ENCODE measurements at places on chromosomes 1 and 21. TPM values are rescaled to one million over a fixed set of nuclear protein-coding genes. Genes with fewer than 3 reads are reported as not detected.

The SLC6A9 gene
- total RNA-seq: 4.9 TPM

The KRTAP19-1 gene
- not detected for total RNA-seq

The LAMC1 gene
- total RNA-seq: 0.51 TPM

The SPRR2A gene
- total RNA-seq: not detected

The SPRTN gene
- total RNA-seq: 19.9 TPM

The NCMAP gene
- not detected for total RNA-seq

The OR2T2 gene
- total RNA-seq: not detected

The HTR1D gene
- total RNA-seq: not detected

The FPGT gene
- 11.5 TPM for total RNA-seq

All from T-helper 1 cell treated with Interleukin-12 subunit alpha and Interleukin-12 subunit beta and Interleukin-4 antibody, amounts not matched to agents 30 ng/mL and 1 ng/mL, for 36 hours (primary cell).